ENCODE measurements at places on chromosomes 4 and X.

DNA sequence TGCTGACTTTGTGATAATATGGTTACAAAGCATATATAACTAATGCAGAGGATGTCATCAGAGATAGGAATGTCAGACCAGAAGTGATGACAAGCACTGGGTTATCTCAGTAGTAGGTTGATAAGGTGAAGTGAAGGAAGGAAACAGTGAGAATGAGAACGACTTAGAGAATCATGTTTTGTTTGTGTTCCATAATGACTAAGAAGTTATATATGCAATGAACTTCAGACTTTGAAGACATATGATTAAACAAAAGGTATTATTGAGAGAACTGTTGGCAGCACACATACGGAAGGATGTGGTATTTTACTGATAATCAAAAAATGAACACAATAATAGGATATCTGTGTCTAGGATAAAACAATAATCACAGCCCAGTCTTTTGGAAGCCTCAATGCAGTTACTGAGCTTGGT is 18.3 kb upstream of the HHIP start:
- DNase-seq: no peak

- no peak for DNase-seq
Measured at GRCh38 chrX:10206317-10206716, 49.5 kb downstream of the CLCN4 start.

DNA sequence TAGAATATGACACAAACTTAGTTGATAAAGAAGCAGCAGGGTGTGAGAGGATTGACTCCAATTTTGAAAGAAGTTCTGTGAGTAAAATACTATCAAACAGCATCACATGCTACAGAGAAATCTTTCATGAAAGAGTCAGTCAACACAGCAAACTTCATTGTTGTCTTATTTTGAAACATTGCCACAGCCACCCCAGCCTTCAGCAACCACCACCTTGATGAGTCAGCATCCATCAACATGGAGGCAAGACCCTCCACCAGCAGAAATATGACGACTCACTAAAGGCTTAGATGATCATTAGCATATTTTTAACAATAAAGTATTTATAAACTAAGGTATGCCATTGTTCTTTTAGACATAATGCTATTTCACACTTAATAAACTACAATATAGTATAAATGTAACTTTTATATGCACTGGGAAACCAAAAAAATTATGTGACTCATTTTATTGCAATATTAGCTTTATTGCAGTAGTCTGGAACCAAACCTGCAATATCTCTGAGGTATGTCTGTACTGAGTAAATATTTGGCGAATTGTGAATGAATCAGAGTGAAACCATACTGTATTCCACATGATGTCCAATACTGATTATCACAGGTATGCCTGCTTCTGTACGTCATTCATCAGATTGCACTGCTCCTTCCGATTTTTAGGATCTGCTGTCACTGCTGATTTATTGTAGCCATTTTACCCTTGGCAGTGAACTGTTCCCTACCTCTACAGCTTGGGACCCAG is 11.6 kb downstream of the FRMPD4 start:
- no peak for DNase-seq

- DNase-seq: no peak
Measured at GRCh38 chr4:156578005-156578404, 393.6 kb downstream of the PDGFC start.

- no peak for DNase-seq
Measured at GRCh38 chrX:46125111-46125510, 420.1 kb downstream of the ZNF674 start.

DNA sequence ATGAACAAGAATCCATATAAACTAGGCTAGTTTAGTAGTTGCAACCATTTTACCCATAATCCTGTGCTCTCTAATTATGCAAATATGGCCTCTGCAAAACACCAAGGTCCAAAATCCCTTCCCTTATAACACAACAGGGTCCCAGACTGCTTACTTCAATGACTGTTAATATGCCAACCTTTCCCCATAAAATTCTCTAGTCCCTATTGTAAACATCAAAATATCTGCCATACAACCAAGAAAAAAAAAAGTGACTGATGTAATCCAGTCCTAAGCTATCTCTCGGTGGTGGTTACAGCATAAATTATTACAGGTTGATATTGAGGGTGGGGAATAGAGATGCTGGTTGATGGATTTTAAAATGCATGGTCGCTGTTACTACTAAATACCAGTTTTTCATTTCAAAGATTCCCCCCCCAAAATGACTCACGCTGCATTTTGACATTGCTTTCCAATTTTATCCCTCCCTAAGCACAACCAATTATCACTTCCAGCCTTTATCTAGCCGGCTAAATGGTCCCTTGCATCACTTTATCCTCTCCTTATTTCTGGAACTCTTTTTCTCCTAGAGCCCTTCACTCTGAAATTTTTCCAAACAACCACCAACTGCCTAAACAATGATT is 44.8 kb downstream of the TSPAN5 start:
- no peak for DNase-seq

GRCh38 chrX:100870527-100870926 is 3.6 kb downstream of the NOX1 start:
- no peak for DNase-seq

- DNase-seq: no peak
Measured at GRCh38 chr4:1516881-1517480, 110.7 kb upstream of the NKX1-1 start.
